ENCODE measurements at places on chromosomes 2 and 18. TPM values are rescaled to one million over a fixed set of nuclear protein-coding genes. Genes with fewer than 3 reads are reported as not detected.

DNA sequence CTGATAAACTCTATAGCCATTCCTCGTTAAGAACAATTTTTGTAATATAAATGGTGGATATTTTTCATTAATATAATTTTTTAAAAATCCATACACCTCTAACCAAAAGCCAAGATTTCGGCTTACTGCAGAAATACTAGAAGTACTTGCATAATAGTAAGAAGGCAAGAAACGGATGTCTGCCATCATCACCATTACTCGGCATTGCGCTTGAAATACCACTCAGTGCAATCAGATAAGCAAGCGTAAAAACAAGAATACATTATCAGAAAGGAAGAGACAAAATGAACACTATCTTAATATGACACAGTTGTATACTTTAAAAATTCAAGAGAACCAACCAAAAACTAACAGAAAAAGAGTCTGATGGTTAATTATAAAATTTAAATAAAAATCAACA lies 15.2 kb upstream of the BOLA3 start:
- DNase-seq = no peak

DNA sequence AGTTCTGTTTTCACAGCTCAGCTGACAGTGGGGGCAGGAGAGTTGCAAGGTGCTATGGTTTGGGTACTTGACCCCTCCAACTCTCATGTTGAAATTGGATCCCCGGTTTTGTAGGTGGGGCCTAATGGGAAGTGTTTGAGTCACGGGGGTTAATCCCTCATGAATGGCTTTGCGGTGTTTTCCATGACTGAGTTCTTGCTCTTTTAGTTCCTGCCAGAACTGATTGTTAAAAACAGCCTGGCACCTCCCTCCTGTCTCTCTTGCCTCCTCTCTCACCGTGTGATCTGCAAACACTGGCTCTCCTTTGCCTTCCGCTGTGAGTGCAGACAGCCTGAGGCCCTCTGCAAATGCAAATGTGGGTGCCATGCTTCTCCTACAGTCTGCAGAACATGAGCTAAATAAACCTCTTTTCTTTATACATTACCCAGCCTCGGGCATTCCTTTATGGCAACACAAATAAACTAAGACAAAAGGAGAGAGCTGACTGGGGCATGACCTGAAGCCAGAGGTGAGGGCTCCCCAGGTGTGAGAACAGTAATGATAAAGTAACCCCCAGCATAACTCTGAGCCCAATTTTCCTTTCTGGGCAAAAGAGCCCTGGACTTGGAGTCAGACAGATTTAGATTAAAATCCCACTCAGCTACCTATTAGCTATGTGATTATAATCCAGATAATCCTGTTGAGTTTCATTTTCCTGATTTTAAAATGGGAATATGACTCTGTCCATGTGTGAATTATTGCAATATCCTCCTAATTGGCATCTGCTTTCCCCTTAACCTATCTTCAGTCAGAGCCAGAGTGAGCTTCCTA lies 64.9 kb upstream of the CAPN13 start:
- DNase-seq = no peak

GRCh38 chr2:146258071-146258470 lies 1586.8 kb upstream of the ACVR2A start:
- DNase-seq = no peak

GRCh38 chr2:62738981-62739936 lies 33.7 kb downstream of the EHBP1 start:
- DNase-seq = no peak

YES1 gene
- total RNA-seq = 180 TPM

GRCh38 chr2:144201868-144202468 lies 318.0 kb downstream of the ZEB2 start:
- no peak for DNase-seq

GRCh38 chr2:23554054-23554697 lies 169.2 kb downstream of the KLHL29 start:
- no peak for DNase-seq

DNA sequence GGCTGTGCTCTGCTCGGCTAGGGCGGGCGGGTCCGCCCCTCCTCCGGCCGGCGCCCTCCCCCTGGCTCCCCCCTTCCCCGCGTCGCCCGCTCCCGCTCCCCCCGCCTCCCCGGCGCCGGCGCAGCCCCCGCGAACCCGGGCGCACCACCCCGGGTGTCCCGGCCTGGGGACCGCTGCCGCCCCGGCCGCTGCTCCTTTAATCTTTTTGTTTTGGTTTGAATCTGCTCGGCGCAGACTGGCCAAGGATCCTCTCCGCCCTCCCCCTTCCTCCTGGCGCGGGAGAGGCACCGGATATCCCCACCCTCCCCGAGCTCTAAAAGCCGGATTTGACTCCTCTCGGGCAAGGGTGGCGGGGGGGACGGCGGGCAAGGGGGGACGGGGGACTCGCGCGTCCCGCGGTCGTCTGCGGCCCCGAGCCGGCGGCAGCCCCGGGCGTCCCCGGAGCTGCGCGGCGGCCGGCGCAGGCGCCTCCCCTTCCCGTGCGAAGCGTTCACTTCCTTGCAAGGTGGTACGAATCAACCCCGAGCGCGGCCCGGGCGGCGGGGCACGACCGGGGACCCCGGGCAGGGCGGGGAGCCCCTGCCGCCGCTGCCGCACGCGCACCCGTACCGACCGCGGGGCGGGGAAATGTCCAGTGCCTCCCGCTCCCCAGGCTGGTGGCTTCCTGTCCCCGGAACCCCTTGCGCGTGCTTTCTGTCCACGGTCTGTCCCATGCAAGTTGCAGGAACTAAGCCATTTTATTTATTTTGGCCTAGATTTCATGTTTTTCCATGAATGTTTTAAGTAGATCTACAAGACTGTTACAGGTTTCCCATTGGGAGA lies at the start of gene PTGR3:
PTGR3 (minus strand) TSS at position 11 of the 822 bp plus-strand sequence. CDS start 81 bp downstream, outside the sequence.
- no peak for DNase-seq

PLB1 gene
- 1.6 TPM for total RNA-seq

Measured in glomerular endothelial cell (primary cell).